ENCODE measurements at places on chromosomes 6 and 20.

DNA sequence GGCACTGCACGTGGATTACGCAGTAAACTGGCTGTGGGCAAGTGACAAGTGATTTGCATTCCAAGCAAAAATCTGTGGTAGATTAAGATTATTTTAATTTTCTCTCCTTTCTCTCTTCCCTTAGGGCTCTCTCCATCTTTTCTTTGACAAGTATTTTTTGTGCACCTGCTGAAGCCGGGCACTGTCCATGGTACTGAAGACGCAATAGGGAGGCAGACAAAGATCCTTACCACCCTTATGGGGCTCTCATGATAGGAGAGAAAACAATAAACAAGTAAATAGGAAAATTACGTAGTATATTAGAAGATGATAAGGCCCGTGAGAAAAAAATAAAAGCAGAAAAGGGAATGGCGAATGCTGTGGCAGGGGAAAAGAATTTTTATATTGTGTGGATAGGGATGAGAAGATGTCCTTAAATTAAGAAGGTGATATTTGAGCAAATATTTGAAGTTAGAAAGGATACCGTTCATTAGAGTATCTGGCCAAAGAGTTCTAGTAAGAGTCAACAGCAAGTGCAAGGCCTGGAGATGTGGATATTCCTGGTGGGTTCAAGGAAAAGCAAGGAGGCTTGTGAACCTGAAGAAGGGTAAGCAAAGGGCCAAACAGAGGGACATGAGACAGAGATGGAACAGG, 146.0 kb downstream of the LAMP5 start:
- no peak for DNase-seq

DNA sequence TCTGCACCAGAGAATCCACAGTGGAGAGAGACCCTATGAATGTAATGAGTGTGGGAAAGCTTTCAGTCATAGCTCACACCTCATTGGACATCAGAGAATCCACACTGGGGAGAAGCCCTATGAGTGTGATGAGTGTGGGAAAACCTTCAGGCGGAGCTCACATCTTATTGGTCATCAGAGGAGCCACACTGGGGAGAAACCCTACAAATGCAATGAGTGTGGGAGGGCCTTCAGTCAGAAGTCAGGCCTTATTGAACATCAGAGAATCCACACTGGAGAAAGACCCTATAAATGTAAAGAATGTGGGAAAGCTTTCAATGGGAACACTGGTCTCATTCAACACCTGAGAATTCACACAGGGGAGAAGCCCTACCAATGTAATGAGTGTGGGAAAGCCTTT, 11.9 kb downstream of the ZKSCAN8 start:
- no peak for DNase-seq

DNA sequence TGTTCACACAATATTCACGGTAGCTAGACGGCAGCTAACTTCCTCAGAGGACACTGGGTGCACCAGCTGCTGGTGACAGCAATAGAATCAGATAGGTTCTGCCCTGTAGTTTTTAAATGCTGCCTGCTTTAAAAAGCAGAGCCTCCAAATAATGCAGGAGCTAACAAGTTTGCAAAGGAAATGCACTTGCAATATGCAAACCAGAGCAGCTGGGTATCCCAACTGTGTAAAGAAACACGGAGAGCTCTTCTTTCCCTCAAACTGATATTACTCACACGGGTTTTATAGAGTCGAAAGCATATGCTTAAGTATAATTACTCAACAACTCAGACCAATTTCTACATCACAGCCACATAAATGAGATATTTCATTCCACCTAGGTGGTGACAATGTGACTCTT, 432.7 kb downstream of the TFAP2A start:
- DNase-seq = no peak

DNA sequence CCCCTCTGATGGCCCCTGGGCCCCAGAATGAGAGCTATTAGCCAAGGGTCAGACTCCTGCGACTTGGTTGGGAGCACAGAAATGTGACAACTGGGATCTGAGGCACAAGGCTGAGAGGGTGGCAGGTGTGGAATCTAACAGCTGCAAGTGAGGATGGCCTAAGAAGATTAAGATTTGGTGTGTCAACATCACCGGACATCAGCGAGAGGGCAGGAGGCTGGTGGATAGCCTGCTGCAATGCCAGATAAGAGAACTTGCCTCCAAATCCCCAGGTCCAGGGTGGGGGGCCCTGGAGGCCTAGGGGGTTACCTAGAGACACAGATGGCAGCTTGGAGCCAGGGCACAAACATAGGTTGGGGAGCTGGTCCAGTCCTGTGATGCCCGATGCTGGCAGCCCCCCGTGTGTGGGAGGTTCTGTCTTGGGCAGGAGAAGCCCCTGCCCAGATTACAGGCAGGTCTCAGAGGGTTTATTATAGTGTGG, 155.8 kb downstream of the GRM4 start:
- no peak for DNase-seq

GRCh38 chr6:2410656-2411380, 165.4 kb upstream of the GMDS start:
- DNase-seq = no peak

DNA sequence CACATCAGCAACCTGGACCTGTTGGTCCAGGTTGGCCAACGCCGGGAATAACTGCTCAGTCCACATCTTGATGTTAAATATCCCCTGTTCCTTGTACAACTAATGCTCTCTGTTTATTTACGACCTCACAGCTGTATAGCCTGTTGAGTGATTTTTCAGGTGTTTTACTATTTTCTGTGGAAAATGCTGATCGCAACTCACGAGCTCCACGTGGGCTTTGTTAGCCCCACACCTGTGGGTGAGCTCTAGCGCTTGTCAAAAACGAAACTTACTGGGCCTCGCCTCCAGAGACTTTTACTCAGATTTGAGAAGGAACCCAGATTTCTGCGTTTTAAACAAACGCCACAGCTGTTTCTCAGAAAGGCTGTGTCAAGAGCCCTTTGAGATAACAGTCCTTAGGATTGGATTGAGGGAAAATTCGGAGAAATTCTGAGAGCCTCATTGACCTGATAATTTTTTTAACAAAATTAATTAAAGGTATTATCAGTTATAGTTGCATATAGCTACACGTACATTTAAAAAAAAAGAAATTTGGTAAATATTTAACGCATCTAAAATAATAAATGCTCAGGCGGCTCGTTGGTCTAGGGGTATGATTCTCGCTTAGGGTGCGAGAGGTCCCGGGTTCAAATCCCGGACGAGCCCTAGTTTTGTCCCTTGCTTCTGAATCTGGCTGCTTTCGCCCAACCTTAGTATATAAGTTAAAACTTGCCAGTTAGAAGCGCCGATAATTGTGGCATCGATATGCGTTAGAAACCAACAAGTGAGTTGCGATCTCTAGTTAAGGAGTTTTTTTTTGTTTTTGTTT, 16.7 kb downstream of the HMGN4 start:
- no peak for DNase-seq

DNA sequence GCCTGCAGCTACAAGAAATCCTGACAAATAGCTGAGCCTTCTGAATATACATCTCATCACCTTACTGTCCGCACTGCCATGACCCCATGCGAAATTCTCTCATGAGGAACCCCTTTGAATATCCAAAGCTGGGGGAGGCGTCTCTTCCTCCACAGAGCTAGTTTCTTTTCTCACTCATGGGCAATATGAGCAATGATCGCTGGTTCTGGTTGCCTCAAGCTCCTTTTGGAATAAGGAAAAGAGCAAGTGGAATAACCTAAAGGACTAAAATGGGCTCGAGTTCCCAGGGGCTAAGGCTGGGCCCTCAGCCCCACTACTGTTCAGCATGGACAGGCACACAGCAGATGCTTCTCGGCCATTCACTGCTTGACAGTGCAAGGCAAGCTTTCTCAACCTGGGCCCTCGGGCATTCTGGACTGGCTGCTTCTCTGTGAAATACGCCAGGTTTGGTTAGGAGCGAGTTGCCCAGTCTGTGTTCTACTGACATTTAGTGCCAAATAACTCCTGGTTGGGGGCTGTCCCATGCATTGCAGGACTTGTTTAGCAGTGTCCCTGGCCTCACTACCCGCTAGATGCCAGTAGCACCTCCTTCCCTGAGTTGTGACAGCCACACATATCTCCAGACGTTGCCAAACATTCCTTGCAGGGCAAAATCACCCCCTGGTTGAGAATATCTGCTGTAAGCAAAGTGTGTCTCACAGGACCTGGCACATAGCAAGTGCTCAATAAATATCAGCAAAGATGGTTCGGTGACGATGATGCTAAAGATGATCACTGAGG, 156.8 kb downstream of the CEBPB start:
- DNase-seq = no peak

GRCh38 chr6:15096894-15097837, 148.7 kb upstream of the JARID2 start:
- DNase-seq = no peak

DNA sequence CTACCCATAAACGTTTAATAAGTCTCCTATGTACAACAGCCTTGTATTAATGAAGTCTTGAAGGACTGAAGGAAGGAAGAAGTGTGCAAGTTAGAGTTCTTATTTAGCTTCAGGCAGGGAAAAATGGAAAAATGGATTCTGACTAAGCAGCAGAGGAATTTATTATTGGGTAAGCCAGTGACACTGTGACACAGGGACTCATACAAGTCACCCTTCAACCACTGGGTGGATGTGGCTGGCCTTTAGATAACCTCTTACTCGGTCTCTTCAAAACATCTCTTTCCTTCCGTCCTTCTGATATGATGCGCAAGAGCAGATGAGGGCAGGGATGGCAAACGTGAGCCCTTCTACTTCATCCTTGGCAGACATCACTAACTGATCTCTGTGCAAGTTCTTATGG, 145.6 kb downstream of the DHX35 start:
- DNase-seq = no peak

DNA sequence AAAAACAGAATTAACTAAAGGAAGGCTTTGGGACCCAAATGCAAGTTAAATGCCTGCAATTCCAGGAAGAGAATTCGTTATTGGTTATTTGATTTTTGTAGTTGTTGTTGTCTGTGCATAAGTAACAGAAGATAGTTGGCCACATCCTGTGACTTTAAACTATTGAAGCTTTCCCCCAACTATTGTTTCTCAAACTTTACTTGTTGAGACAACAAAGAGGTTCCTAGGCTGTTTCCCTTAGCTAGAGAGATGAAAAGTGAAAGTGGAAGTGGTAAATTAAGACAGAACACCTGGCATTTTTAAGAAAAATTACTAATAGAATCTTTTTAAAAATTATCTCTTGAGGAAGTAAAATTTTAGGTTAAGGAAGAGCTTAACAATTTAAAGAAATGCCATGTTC, 525.2 kb downstream of the PKHD1 start:
- no peak for DNase-seq

GRCh38 chr20:63573647-63574131, 350 bp downstream of the HELZ2 start:
- DNase-seq = no peak

GRCh38 chr20:19911810-19912382, 105.3 kb upstream of the NAA20 start:
- no peak for DNase-seq

DNA sequence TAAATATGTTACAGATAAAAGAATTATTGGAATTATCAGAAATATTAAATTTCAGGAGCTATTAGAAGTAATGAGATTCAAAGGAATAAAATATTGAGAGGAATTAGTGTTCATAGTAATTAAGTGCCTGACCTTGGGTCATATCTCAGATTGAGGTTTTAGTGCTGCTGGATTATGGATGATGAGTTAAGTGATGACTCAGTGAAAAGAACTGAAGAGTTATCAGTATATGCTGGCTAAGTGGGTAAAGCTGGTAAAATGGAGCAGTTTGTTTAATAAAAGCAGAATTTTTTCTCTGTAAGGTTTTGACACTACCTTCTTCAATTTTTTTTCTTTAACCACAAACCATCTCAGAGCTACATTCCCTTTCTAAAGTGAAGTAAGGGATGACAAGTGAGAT, 206.7 kb downstream of the MANEA start:
- no peak for DNase-seq

DNA sequence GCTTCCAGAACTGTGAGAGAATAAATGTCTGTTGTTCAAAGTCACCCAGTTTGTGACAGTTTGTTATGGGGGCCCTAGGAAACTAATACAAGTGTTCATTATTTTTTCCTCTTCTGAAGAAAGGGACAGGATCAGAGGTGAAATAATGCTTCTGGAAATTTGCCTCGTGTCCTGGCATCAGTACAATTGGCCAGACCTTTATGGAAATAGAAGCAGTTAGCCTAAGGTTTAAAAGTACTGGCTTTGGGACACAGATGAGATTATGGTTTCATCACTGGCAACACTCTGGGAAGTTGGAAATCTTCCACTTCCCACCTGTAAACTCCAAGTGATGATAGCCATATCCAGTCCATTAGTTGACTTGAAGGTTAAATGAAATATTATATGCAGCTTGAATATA, 88.7 kb downstream of the PLCB1 start:
- DNase-seq = no peak

- no peak for DNase-seq
Measured at GRCh38 chr20:16708602-16709001, 21.2 kb upstream of the SNRPB2 start.

GRCh38 chr20:17533396-17533795, 2.2 kb upstream of the BFSP1 start:
- peak; percentile 9 for DNase-seq

DNA sequence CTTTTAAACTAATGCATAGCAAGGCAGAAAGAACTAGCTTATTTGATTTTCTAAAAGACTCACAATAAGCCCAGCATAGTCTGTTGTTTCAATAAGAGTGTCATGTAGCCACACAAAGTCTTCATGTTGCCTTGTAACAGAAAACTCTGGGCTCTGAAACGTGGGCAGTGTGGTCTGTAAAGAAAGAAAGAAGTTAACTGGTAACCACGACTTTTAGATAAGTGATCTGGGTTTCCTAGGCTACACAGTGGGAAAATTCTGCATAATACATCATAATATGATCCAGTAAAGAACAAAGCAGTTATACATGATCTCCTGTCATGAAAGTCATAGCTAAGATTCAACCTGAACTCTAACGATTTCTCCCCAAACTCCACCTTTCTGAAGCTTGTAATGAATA, 13.3 kb downstream of the SNX5 start:
- no peak for DNase-seq

DNA sequence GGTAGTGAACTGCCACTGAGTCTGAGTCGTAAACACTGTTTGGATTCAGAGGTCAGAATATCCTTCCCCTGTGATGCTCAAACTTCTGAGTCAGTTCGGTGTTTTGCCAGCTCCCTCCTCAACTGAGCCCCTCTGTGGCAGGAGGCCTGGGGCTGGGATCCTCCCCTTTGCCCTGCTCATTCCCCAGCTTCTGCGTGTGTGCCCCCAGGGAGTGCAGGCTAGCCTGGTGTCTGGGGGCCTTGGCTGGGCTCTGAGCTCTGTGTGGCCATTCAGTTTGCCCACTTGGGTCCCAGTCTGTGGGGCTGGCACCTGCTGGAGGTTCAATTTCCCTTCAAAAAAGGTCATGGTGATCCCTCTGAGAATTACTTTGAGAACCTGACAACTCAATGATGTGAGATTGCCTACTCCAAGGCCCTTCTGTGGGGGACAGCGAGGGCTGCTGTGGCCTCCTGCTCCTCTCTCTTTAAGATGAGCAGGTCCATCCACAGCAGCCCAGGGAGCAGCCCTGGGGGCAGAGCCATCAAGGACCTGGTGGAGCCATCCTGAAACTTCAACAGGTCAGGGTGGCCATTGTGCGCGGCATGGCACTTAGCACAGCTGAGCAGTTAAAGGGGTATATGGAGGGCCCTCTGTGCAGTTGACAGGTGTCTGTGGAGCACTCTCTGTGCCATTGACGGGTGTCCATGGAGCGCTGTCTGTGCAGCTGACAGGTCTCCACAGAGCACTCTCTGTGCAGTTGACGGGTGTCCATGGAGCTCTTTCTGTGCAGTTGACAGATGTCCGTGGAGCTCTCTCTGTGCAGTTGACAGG, 147.2 kb downstream of the SYCP2 start:
- DNase-seq = no peak
